Bone marrow (tissue), 2 donors: ENCODE measurements at places on chromosomes 16 and 17.

DNA sequence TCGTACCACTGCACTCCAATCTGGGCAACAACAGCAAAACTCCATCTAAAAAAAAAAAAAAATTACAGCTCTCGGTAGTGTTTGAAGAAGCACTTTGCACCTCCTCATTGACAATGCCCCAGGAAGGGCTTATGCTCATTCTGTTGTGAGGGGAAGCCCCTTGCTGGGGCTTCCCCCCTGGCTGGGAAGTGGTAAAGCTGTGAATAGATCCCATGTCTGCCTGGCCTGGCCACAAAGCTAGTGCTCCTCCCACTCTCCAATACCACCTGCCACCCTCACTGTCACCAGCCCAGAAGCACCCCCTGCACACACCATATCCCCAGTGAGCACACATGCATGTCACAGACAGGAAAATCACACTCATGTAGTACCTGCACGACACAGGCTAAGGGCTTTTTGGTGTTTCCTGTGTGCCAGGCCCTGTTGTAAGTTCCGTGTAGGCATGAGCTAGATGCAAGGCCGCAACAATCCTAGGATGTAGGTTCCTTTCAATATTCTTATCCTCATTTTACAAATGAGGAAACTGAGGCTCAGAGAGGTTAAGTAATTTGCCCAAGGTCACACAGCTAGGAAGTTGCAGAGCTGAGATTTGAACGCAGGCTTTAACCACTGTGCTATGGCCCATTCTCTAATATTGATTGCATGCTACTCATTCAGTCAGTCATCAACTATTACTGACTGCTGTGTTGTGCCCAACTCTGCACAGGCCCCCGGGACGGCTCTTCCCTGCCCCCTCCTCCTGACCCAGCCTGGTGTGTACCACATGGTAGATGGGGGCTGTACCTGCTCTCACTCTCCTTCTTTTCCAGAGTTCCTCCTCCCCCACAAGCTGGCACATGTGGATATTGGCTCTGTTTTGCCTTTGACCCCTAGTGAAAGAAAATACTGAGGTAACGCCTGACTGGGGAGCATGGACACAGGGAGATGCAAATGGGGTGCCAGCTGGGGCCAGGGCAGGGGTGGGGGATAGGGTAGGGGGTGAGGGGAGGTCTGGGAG lies 11.9 kb upstream of the COL1A1 start:
- no peak for DNase-seq

DNA sequence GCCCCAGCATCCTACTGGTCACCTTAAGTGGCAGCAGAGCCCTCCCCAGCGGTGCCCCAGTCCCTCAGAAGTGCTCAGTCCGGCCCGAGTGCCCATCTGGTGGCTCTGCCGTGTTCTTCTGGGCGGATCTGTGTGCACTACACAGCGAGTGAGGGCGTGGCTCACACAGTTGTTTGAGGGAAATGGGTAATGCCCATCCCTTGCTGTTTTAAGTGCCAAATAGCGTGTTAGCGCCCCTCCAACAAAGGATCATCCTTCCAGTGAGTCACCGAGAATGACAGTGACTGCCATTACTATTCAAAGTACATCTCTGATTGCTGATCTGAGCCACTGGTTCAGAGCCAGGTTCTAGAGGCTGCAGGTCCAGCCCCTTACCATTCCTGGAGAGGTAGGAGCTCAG lies 152.0 kb downstream of the LGALS9B start:
- DNase-seq: no peak

DNA sequence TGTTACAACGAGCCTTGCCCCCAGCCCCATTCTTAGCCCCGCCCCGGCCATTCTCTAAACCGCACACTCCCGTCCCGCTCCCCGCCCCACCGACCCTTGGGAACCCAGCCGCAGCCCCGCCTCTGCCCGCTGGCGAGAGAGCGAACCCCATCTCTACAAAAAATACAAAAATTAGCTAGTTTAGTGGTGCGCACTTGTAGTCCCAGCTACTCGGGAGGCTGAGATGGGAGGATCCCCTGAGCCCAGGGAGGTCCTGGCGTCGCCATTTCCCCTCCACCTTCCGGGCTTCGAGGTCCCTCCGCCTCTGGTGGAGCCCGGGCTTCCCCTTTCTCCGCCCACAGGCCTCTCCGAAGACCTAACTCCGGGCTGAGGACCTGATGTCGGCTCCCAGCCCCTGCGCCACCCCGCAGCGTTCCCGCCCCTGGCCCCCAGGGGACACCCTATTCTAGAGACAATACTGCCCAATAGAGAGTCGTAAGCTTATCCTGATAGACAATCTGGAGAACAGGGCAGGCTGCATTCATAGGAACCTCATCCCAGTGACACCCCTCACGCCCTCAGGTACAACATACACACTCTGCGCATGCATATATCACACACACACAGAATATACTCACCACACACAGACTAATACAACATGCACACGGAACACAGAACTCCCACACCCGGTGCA lies 480 bp upstream of the PROCA1 start:
- peak; percentile 46 for DNase-seq

GRCh38 chr17:14214271-14214670 lies 22.4 kb downstream of the CDRT15 start:
- no peak for DNase-seq

GRCh38 chr17:11608396-11608795 lies 10.1 kb downstream of the DNAH9 start:
- DNase-seq: no peak

DNA sequence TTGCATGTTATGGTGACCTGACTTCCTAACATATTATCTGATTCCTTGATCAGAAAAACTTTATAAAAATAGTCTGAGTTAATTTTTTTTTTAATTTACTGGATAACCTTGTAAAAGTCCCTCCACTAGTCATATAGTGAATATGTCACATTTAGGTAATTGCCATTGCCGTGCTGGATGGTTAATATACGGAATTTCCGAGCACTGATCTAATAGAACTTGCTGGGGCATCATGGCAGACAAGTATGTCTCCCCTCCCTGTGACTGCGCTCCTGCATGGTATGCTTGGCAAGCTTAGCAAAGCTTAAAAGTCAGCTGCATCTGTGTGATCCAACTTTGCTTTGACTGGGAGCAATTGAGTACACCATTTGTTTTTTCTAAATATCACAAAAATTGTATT lies 239.4 kb upstream of the TBX2 start:
- no peak for DNase-seq

DNA sequence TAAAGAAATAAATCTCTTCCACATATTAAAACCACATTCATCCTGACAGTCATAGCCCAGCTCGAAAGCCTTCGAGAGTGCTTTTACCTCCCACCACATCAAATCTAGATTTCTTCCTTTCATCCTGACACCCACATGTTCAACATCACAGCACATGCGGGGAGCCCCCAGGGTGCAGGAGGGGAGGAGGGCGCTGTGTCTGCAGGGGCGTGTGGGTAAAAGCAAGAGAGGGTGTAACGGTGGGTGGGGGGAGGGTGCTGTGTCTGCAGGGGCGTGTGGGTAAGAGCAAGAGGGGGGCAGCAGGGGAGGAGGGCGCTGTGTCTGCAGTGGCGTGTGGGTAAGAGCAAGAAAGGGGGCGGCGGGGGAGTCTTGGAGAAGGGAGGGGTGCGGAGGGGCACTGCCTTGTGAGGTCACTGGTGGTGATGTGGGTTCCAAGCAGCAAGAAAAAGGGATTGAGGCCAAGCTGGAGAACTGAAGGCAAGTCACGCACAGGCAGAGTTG lies 34.7 kb downstream of the ADCY9 start:
- DNase-seq: no peak

- DNase-seq: no peak
Observed at GRCh38 chr17:9105068-9105868, 84.0 kb downstream of the NTN1 start.

- no peak for DNase-seq
Observed at GRCh38 chr17:43526886-43527648, 19.1 kb downstream of the ETV4 start.

GRCh38 chr16:1206326-1206725 lies 18.7 kb downstream of the TPSG1 start:
- no peak for DNase-seq

DNA sequence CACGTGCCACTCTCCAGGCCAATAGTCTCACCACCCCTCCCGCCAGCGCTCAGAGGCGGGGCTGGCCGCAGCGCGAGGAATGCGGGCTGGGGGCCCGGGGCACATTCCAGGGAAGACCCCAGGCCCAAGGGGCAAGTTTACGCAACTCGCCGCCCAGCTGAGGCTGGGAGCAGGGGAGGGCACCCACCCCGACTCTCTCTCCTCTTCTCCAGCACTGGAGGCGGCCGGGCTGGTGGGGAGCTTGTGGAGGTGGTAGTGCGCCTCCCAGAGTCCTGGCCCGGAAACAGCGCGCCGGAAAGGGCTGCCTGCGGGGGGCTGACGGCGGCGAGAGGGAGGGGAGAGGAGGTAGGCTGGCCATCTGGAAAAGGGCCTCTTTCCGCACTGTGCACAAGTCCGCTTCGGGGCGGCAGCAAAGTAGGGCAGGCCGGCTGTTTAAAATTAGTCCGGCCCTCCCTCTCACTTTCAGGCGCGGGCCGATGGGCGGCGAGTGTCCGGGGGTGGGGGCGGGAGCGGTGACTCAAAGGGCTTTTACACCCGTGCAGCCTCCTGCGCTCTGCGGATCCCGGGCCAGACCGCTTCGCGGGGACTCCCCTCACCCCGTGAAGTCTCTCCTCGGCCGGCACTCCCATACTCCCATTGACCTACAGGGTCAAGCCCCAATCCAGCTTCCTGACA lies 1.1 kb downstream of the FHOD1 start:
- DNase-seq: peak; percentile 82

DNA sequence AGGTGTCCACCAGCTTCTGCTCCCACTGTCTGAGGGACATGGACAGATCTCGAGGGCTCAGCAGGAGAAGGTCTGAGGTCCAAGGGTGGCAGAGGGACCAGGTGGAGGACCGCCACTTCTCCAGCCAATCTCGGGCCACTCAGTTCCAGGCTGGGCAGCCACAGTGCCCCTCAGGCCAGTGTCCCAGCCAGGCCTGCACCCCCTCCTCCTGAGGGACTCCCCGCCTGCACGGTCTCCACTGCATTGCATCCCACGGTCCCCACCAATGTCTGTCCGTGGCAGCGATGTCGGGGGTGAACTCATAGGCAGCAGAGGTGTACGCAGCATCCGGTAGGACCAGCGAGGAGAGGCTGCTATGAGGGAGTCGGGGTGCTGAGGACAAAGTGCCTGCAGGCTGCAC lies 64.2 kb upstream of the DOC2B start:
- DNase-seq: no peak

DNA sequence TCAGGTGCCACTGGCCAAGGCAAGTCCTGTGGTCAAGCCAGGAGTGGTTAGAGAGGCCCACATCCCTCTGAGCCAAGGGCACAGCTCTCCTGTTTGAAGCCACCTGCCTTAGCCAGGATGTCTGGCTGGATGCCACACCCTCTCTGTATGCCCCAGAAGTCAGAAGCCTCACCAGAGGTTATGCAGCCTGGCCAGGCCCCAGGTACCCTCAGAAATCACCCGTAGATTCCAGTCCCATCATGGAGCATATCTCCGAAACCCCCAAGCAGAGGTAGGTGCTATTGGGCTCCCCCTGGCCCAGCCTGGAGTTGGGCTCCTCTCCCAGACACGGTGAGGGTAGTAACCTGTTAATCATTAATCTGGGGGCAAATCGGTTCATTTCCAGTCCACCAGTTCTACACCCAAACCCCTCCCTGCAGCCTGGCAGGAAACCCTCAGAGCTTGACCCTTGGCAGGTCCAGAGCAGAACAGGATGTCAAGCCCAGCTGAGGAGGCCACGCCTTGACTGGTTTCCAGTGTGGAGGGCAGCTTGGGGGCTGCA lies 60.6 kb upstream of the TMEM97 start:
- DNase-seq: no peak

DNA sequence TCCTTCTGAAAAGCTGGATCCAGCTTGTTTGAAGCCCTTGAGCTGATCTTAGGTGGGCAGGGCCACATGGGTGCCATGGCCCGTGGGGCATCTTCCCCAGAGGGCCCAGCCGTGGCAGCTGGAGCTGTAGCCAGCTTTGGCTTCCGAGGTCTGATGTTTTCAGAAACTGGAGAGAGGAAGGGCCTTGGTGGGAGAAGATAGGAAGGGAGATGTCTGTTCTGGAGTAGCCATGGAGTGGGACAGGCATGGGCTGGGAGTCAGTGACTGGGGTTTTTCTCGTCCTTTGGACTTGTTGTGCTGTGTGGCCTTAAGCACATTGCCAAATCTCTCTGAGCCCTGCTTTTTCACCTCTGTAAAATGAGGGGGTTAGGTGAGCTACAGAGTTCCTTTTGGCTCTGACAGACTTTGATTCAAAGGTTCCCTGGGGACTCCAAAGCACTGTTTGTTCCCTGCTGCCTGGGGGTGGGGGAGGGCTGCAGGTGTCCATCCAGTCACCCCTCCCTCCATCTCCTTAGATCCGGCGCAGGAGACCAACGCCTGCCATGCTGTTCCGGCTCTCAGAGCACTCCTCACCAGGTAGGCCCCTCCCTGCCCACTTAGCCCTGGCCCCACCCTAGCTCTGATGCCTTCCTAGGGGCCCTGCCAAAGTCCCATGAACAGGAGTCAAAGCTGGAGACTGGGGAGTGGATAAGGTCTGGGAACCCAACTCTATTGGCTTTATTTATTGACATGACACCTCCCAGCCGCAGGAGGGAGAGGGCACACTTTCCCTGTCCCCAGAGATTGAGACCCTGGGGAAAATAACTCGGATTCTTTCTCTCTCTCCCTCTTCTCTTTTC lies 2.1 kb downstream of the PPP1R1B start:
- no peak for DNase-seq

- no peak for DNase-seq
Observed at GRCh38 chr17:49762151-49762941, 1.6 kb downstream of the FAM117A start.

- DNase-seq: no peak
Observed at GRCh38 chr17:9886141-9886930, 18.7 kb downstream of the RCVRN start.

DNA sequence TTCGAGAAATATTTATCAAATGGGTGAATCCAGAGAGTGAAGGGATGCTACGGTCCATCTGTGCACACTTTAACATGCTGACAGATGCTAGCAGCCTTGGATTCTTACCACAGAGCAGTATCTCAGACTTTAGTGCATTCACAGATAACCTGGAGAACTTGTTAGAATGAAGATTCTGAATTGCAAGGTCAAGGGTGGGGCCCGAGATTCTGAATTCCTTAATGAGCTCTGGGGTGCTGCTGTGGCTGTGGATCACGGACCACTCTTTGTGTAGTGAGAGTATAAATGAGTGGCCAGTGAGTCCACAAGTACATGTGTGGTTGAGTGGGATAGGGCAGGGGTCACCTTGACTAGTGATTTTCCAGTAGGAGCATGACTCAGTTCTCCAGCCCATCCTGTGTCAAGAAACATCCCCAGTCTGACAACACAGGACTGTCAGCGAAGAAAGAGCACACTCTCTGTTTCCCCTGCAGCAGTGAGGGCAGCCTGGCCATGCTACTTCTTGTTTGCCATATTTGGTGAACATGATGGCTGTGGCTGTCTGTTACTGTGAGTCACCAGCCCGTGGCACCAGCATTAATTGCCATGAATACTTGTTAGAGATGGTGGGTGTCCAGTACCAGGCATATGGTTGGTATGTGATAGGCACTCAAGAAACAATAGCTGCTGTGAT lies 13.0 kb upstream of the SALL1 start:
- DNase-seq: no peak

GRCh38 chr17:17724307-17725010 lies 43.2 kb downstream of the RAI1 start:
- no peak for DNase-seq
